Epithelial cell of prostate (primary cell): ENCODE measurements at places on chromosomes 7 and 10.

- DNase-seq: no peak
Measured at GRCh38 chr10:31536302-31536701, 217.3 kb downstream of the ZEB1 start.

DNA sequence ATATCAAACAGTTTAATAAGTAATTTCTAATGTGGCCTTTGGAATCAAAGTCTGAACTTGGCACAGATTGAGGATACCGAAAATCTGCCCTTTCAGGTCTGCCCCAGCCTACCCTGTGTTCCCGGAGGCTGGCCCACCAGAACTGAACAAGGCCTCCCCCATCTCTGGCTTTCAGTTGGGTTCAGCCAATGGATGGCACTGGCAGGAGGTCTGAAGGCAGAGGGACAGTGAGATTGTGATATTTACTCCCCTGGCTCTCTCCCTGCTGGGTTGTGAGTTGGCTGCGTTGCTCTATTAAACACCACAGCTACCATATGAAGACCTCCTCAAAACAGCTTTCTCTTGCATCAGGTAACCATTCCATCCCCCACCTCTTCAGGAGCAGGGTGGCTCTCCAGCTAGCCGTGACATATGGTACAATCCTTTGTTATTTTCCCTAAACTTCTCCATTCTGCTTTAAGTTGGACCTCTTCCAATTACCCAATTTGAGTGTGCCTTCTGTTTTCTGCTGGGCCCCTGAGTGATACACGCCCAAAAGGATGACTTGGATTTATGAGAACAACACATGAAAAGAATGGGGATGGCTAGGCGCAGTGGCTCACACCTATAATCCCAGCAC is 28.1 kb downstream of the DNMBP start:
- no peak for DNase-seq

- DNase-seq: no peak
Measured at GRCh38 chr7:148116829-148117403, 473.6 kb upstream of the C7orf33 start.

- DNase-seq: no peak
Measured at GRCh38 chr7:901041-901387, 24.7 kb downstream of the GET4 start.
